Large intestine (tissue), 12 donors: ENCODE measurements at places on chromosomes 2 and 18.

DNA sequence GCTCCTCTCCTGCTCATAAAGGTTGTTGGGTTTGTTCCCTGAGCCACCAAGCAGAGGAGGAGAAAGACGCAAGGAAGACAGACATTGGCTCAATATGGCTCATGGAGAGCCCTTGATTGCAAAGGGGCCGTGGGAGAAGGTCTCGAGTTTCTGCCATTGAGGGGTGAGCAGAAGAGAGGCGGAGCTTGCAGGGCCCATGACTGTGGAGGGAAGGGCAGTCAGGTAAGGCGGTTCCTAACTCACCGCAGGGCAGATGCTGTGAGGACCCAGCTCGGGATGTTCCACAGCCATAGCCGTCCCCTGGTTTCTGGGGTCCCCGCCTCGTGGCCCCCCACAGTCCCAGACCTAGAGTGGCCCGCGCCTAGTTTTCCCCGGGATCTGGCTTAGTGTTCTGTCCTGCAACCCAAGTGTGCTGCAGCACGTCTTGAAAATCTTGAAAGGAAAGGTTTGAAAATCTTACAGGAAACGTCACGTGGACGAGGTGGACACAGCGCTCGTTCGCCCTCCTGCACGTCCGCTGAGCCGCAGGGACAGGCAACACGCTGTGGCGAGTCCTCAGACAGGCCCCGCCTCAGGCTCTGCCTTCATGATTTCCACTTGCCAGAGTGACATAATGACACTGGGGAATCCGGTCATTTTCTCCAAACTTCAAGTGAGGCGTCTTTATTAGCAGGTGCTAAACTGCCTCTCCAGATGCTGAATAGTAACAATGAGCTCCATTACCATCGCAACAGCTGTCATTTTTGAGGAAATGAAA is 105.5 kb upstream of the HDAC4 start:
- no peak for DNase-seq

GRCh38 chr2:67650291-67651133 is 253.4 kb downstream of the ETAA1 start:
- DNase-seq: peak; percentile 83

- no peak for DNase-seq
Observed at GRCh38 chr18:56389190-56389589, 249.2 kb downstream of the TXNL1 start.

- DNase-seq: peak; percentile 51
Observed at GRCh38 chr2:25078170-25079049, 36.5 kb downstream of the EFR3B start.

- DNase-seq: no peak
Observed at GRCh38 chr2:59713577-59713976, 839.9 kb downstream of the BCL11A start.

- no peak for DNase-seq
Observed at GRCh38 chr2:171399292-171399691, 34.5 kb downstream of the METTL8 start.

- DNase-seq: no peak
Observed at GRCh38 chr18:55265984-55266383, 306.7 kb upstream of the CCDC68 start.
